CD4-positive, alpha-beta T cell treated with Interleukin-4 for 1 hour (primary cell): ENCODE measurements at places on chromosomes 16 and 17.

DNA sequence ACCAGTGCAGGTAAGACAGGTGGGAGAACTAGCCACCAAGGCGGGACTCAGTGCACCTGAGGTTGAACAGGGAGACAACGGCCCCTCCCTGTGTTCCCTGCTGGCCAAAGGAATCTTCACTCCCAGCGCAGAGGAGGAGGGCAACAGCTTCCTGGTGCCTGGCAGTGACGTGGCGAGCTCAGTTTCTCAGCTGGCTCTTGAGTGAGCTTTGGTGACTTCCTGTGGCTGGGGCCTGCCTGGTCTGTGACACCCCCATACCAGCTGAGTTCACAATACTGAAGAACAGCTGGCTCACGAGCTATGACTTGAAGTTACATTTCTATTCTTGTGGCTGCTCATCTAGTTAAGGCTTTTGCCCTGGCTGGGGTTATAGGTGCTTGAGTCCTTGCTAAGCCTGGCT lies 26.1 kb downstream of the WNT9B start:
- no peak for DNase-seq

- no peak for DNase-seq
Observed at GRCh38 chr17:75476271-75476671, 19.8 kb downstream of the TMEM94 start.

DNA sequence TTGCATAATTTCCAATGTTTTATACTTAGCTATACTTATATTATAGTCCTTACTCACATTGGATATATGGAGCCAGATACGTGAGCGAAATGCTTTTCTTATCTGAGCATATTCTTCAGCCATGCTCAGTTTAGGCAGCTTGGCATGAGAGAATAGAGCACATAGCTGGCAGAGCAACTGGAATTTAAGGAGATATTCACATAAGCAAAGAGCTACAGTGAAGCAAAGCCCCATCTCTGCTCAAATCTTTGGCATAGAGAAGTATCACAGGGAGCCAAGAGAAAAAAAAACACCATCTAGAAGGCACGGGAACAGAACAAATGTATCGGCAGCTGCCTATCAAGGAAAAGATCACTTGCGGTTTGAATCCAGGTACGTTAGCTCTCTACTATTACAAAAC lies 734.2 kb upstream of the KIF2B start:
- DNase-seq = no peak

GRCh38 chr16:4604401-4604800 lies 10.3 kb downstream of the UBALD1 start:
- DNase-seq = no peak

GRCh38 chr16:30924076-30924912 lies 922 bp downstream of the FBXL19 start:
- no peak for DNase-seq

DNA sequence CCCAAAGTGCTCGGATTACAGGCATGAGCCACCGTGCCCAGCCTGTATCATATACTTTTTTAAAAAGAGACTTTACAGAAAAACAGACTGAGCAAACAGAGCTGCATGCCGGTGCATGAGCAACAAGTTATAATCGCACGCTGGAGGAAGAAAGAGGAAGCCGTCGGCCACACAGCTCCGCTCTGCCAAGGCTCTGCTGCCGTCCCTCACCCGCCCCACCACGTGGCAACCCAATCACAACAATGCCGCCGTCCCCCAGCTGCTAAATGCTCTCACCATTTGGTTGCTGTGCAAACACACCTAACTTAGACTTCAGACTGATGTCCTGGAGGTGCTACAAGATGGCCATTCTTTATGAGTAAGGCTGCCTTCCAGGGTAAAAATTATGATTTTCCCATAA lies 83.5 kb downstream of the ADCY9 start:
- peak; percentile 38 for DNase-seq

- DNase-seq = no peak
Observed at GRCh38 chr16:14179116-14179515, 108.0 kb downstream of the MRTFB start.

DNA sequence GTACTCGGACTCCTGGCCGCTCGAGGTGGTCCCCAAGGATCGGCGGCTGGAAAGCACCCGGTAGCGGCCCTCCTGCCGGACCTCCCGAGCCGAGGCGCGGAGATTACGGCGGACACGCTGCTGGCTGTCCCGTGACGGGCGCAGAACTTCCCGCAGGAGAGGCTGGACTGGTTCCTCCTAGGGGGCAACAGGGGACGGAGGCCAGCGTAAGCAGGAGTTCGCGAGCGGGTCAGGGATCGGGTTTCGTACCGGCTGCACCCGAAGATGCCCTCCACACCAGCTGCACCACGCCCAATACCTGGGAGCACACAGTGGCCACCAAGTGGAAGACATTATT lies 341 bp downstream of the SLC7A6OS start:
- DNase-seq = no peak

GRCh38 chr17:17504341-17505140 lies 8.3 kb upstream of the RASD1 start:
- DNase-seq = no peak

GRCh38 chr16:66731101-66731500 lies 20.3 kb downstream of the DYNC1LI2 start:
- no peak for DNase-seq

- DNase-seq = peak; percentile 52
Observed at GRCh38 chr16:30112197-30113030, 923 bp downstream of the GDPD3 start.

DNA sequence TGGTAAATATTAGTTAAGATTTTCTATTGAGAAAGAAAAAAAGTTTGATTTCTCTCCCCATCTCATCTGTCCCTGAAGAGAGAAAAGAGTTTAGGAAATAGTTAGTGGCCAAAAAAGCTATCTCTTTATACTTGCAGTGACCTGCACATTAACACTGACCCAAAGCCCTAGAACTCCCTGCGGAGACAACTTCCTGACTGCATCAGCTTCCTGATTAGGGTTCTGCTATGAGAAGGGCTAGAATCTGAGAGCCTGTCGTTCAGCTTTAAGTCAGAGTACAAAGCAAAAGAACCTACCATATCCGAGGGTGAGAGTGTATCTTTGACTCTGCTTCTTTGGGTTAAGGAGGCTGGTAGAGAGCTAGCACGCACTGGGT lies 24.7 kb downstream of the LIMD2 start:
- no peak for DNase-seq

GRCh38 chr16:85660843-85661739 lies 27.7 kb downstream of the GINS2 start:
- DNase-seq = no peak

DNA sequence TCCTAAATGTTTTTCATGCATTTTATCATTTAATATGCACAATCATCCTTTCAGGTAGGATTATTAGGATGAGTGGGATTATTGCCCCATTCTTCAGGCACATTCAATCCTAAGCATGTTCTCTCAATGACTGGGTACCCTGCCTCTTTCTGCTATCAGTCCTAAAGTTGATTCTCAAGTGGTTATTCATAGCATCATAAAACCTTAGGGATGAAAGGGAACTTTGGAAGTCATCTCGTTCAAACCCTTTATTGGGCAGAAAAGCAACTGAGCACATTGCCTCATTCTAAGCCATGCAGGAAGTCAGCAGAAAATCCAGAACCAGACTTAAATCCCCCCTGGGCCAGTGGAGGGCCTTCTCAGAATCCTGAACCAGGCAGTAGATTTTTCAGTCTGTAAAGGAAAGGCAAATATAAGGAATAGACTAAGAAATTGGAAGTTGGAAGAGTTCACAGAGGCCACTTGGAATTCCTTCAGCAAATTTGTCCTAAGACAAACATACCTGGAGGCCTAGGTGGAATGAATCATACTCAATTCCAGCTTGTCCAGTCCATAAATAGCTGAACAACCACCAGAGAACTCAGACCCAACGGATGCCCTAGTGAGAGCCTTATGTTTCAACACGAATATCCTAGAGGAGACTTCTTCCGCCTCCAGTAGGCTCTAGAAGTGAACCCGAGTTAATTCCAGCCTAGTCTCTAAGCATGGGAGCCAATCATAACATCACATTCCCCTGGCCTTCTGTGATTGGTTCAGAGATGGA lies 62.7 kb downstream of the IRX6 start:
- DNase-seq = no peak

- DNase-seq = no peak
Observed at GRCh38 chr16:66447491-66447890, 20.4 kb downstream of the BEAN1 start.

DNA sequence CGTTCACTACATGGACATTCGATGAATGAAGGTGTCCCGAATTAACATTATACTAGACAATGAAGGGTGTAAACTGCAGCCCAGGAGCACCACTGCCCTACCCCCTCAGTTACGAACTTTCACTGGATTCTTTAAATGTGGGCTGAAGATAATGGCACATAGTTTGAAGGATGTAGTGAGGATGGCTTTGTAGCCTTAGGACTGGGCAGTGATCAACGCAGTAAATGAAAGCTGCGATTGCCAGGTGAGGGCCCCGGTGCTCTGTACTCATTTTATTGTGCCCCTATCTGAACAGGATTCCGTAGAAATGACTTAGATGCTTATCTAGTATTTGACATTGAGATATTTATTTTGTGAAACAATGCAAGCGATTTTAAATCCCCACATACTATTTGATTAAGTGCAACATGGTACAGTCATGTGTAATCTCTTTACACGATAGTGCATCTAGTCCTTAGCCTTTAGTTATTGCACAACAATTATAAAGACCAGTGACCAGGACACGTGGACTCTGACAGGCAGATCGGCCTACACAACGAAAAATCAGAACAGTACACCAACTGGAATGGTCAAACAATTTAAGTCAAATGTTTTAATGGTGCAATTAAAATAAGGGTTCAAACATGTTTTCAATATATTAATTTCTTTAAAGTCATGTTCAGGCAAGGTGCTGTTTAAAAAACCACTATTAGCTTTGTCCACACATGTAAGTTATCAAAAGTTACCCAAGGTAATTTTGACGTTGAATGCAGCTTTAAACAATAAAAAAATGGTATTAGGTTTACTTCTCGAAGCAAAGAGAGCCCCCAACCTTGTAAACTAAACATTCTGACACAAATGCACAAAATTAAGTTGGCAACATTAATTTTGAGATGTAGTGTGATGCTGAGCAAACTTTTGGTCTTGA lies 17.4 kb upstream of the ERN1 start:
- no peak for DNase-seq

GRCh38 chr16:48816393-48816792 lies 206.4 kb upstream of the N4BP1 start:
- no peak for DNase-seq

GRCh38 chr16:83268169-83268568 lies 539.6 kb upstream of the HSBP1 start:
- no peak for DNase-seq

DNA sequence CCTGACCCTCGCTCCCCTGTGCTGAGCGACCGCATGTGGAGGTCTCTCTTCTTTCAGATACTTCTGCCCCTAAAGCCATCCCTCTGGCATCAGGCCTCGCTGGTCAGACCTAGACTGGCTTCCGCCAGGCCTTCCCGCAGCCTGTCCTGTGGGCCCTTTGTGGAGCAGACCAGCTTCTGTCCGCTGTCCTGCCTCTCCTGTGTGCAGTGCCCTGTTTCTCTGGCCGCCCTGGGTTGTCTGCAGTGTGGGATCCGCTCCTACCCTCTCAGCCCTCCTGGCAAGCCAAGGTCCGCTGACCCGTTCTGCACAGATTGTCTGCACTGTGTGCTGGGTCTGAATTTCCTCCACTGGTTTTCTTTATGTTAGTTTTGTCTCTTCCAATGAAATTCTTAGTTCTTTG lies 21.5 kb upstream of the MC1R start:
- no peak for DNase-seq

DNA sequence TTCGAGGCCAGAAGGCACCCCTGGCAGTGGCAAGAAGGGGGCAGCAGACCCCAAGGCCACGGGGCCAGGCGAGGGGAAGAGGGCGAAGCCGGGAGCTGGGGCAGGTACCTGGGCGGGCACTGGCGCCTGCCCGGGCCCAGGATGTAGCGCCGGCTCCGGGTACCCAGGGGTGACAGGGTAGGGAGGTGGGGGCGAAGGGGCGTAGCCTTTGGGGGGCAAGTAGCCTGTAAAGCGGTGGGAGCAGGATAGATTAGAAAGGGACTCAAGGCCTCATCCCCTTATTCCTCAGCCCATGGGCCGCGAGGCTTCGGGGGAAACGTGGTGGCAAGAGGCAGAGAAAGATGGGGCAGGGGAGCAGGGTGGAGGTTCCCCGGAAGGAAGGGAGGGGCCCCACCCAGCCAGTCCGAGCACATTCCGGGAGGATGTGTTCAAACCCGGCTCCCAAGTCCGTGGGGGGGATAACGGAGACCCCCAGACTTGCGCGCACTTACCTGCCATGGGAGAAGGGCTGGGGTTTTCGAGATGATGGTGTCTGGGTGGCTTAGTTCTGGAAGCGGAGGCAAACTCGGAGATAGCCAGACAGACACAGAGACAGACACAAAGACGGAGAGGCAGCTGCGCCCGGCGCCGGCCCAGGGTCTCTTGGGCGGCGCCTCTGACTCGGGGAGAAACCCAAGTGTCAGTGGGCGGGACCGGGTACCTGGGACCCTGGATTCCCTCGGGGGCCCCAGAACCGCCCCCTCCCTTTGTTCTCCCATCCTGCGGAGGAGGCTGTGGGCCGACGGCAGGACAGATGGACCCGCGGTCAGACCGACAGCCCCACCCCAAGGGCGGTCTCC lies 493 bp downstream of the PLSCR3 start:
- DNase-seq = peak; percentile 80
